ENCODE measurements at places on chromosomes 4 and X.

GRCh38 chr4:634599-634985 lies 9.2 kb downstream of the PDE6B start:
- DNase-seq: no peak

- no peak for DNase-seq
Observed at GRCh38 chr4:79233820-79234219, 92.0 kb downstream of the NAA11 start.

GRCh38 chr4:40283968-40284367 lies 51.2 kb upstream of the CHRNA9 start:
- DNase-seq: peak; percentile 98

DNA sequence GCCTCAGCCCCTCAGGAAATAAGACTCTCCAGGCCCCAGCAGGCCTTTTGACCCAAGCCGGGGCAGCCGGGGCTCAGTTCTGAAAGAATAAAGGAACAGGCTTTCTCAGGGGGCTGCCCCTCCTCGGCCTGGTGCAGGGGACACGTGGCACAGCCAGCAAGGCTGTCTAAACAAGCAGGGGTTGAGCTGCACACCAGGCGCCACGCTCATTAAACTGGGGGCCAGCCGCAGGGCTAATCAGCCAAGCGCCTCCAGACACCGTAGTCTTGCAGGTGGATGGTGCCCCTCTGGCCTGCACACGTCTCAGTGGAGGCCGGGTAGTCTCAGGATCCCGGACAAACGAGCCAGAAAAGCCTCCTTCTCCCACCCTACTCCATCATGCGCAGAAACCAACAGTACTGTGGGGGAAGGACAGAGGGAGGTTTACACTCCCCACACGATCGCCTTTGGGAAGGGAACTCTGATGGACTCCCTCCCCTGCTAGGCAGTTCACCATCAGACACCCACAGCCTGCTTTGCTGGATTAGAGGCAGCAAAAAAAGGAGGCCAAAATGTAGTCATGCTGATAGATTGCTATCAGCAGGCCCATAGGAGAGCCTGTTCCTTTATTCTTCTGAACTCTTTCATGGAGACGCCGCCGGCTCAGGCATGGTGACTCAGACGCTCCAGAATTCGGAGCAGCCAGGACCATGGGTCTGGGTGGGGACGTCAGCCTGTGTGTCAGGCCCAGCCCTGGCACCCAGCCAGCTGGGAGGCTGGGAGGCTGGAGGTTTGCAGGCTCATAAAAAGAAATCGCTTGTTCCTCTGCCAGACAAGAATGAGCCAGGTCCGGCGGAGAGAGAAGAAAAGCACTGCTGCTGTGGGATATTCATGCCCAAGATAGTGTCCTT lies 342.4 kb downstream of the BCOR start:
- DNase-seq: peak; percentile 92

DNA sequence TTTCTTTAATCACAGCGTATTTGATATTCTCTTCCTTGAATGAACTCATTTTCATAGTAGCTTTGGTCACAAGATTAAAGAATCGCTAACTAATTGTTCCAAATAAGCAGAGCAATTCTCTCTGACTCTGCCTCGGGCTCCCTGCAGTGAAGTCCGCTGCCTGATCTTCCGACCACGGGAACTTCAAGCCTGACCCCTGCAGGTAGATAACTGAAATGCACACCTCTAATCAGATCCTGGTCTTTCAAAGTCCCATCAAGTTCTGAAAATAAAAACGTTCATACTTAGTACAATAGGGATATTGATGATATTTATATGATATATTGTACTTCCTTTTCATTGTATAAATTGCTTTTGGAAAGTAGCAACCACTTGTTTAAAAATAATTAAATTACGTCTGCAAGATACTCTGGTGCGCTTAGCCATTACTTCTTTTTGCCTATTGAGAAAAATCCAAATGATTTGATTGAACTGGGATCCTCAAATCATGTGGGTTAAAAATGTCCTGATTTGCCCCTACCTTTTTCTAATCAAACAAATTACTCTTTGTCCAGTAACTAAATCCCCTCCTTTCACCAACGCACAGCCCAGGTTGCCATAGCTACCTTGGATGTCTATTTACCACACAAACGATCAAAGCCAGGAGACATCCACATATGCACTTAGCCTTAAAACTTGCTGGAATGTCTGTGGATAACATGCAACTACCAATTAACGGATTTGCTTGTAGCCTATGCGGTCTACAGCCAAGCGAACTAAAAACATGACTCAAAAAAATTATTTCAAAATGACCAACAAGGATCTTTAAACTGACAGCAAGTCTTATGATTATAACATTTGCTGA lies 4.2 kb downstream of the MID1 start:
- no peak for DNase-seq

DNA sequence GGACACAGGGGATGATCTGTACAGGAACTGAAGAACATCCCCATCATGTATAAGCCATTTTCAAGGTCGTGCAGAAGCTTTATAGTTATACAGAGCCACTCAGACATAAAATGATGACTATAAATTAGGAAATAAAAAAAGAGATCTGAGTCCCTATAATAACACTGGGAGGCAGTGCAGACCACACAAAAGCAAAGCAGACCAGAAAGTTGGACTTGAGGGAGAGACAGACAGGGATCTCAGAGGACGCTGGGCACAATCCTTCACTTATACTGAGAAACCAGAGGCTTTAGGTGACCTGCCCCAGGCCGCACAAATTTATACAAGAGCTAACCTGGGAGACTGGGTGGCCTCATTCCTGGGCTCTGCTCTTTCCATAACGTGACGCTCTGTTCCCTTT lies 70.5 kb downstream of the HADH start:
- no peak for DNase-seq

DNA sequence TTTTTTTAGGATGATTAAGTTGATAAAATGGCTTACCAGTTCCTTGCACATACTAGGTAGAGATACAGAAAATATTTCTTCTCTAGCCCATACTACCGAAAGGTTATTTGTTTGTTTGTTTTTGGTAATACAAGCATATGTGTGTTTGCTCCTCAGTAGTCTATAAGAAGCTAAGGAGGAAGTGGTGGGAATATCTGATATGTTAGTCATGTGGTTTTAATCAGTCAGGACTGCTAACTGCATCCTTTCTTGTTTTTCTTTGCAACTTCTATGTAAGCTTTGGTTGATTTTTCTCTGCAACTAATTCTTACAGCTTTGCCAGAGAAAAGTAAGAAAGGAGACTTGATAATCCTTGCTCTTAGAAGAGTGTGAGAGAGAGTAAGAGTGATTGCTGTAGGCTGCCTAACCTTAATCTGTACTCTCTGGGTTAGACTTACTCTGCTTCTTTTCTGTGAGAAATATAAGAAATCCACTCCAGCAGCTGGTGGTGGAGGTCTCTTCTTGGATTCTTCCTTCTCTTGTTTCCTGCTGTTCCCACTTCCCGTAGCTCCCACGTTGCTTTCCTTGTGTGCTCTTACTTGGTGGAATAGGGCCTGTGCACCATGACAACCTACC lies 28.3 kb downstream of the SEPTIN11 start:
- DNase-seq: peak; percentile 55

DNA sequence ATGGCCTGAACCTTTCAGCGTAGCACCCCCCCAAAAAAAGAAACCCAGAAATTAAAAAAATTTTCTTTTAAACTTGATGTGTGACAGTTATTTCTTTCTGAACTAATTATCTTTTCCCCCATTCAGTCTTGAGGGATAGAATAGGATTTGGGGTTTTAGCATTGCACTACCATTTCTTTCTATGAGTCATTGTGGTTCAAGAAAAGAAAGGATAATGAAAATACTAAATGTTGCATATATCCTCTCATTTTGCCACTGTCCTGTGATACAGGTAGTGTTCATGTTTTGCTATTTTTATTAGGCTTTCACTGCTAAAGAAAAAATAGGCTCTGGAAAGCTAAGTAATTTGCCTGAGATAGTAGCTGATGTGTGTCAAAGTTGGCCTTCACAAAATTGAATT lies 39.4 kb upstream of the DCK start:
- DNase-seq: no peak

GRCh38 chr4:140857111-140857510 lies 100.9 kb upstream of the TBC1D9 start:
- no peak for DNase-seq

DNA sequence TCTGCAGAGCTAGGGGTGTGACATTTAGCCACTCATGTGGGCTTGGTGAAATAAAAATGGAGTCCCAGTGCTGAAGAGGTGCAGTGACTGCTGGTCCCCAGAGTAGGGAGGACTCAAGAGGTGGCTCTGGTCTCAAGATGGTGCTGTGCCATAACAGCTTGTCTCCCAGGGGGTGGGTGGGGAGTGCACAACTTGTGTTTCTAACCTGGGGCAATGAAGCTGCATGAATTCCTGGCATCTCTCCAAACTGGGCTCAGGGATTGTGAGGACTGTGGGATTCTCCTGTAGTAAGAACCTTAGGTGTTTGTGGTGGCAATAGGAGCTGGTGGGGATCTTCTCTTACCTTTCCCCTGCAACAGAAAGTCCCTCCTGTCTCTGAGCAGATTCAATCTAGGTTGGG lies 278.9 kb upstream of the SFRP2 start:
- DNase-seq: no peak

DNA sequence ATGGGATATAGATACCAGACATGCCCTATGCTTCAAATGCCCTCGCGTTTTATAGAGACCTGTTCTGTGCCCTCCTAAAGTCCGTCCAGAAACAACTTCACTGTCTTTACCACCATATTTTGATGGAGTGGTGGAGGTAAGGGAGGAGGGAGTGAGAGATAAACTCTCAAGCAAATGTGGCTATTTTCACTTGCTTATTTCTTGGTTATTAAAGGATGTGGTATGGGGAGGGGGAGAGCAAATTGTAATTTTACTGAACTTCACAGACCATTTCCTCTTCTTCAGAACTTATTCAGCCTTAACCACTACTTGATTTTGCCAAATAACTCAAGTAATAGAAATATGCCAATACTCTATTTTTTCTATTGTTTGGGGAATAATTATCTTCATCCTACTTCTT lies 31.5 kb downstream of the GPR174 start:
- no peak for DNase-seq

- no peak for DNase-seq
Observed at GRCh38 chr4:89221167-89221867, 86.3 kb downstream of the GPRIN3 start.

DNA sequence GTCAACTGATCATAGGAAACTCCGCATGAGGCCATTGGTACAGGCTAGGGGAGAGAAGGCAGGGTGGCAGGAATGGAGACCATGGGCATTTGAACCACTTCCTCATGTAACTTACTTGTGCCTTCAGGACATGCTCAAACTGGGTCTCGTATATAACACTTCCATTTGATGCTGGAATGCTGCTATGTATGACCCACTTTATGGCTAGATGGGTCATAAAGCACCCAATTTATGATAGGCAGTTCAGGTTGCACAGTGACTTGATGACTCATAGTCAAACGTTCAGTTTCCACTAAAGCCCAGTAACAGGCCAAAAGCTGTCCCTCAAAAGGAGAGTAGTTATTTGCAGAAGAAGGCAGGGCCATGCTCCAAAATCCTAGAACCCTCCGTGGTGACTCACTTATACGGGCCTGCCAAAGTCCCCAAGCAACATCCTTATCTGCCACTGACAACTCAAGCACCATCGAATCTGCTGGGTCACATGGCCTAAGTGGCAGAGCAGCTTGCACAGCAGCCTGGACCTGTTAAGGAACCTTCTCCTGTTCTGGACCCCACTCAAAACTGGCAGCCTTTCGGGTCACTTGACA lies 236.4 kb downstream of the ZC4H2 start:
- no peak for DNase-seq

DNA sequence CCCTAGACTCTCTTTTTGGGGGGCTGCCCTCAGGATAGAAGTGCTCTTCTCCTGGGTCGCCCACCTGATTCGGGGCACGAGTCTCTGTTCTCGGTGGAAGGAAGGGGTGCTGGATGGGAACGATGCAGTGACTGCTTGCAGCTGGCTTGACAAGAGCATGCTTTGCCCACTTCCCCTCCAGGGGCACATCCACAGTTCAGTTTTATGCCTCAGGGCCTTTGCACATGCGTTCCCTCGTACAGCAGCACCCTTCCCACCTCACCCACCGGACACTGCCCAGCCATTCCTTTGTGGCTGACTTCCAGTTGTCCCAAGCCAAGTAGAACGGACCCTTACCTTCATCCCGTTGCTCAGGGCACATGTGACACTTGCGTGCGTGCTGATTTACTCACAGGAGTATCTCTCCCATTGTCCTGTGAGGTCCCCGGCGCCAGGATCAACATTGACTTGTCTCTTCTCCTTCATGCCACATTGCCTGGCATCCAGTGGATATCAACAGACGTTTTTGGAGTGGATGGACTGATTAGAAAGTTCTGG lies 60.0 kb downstream of the C4orf50 start:
- DNase-seq: no peak

DNA sequence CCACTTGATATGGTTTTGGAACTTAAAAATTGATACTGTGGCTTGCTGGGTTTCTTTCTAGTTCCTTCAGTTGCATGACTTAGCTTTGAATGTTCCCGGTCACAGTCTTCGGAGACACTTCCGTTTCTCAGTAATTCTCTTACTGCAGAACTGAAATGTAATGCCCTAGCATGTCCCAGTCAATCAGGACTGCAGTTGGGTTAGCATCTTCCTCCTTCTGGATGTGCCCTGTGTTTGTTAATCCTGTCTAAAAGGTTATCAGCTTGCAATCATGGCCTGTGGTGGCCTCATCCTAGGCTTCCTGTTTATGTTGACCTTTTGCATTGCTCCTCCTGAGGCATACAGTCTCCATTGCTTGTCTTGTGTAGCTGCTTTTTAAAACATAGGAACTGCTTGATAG lies 275.9 kb downstream of the ARHGAP10 start:
- peak; percentile 4 for DNase-seq

GRCh38 chr4:48290146-48290772 lies 20.6 kb upstream of the TEC start:
- peak; percentile 32 for DNase-seq

DNA sequence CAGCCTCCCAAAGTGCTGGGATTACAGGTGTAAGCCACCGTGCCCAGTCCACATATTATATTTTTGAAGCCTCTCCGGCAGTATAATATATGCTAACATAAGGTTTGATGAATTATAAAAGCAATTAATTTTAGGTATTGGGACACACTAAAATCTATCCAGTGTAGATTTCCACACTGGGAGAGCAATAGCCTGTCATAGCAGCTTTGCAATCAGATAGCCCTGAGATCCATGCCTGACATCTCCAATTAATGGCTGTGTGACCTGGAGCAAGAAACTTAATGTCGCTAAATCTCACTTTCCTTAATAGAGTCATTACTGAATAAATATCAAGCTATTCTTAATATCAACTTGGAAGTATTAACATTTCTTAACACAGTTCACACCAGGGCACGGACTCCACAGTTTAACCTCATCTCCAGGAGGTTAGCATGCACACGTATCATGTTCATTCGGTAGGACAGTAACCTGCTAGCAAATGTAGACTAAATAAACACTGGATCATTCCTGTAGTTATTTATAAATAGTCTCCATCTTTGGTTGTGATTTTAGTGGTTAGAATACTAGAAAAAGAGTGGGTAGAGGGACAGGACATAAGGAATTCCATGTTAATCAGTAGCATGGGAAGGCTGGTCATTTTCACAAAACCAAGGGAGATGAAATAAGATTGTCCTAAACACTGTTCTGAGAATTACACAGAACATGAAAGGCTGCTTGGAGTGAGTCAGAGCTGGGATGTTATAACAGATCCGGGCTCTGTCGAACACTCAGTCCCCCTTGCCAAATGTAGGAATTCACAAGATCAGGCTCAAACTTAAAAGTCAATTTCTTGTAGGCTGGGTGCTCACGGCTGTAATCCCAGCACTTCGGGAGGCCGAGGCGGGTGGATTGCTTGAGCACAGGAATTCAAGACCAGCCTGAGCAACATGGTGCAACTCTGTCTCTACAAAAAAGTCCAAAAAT lies 254.7 kb downstream of the PALLD start:
- no peak for DNase-seq

Data from RCC 7860 (cell line).